ENCODE measurements at places on chromosomes 12 and 14.

GRCh38 chr14:71466946-71467345 is 465.3 kb upstream of the RGS6 start:
- no peak for DNase-seq

GRCh38 chr14:72948481-72949138 is 22.3 kb downstream of the DCAF4 start:
- DNase-seq: peak; percentile 80

DNA sequence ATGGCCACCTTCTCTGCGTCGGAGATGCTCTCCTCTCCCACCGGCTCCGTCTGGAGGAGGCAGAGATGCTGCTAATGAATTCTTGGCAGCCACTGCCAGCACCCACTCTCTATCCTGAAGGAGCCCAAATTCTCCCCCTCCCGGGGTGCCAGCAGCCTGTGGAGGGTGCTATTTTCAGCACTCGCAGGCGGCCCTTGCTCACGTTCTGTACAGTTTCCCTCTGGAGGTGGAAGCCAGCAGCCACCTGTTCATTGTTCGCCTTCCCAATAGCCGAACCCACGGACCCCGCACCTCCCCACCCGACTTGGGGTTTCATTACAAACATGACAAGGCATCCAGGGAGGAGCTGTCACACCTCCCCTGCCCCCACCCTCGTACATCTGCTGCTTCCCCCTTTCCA is 27.8 kb downstream of the SNRNP35 start:
- no peak for DNase-seq

- DNase-seq: no peak
These were observed 28.6 kb downstream of the RNFT2 start for GRCh38 chr12:116766746-116767145.

DNA sequence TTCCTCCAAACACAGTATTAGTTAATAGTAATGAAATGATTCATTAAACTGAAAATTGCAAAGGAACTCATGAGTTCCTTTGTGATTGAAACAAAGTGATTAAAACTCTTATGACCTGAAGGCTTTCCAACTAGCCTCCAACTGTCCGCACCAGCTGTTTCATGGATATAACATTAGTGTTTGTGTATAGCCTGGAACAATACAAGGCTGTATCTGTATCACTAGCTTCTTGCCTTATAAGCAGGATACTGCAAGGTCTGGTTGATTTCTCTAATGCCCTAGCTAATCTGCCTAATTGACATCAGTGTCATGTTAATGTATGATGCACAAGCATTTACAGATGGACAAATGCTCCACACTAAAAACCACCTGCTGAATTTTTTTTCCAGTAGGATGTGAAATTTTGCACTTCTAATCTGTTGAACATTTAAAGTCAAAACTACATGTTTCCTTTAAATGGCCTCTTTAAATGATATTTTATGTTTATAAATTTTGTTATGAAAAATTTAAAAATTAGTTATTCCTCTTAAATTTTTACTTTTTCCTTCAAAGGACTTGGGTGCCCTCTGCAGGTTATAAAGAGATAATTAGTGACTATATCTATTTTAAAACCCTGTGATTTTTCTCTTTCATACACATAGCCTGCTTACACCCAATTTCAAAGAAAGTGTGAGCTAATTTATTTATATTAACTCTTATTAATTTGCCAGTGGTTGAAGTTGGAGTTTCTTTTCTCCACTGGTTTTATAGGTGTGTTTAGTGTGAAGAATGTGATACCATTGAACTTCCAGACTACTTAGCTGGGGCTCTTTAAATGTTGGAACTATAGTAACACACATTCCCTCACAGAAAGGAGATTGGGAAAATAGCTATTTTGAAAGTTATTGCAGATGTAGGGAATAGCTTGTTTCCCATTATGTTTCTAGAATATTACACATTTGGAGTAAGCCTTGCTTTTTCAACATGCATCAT is 25.4 kb downstream of the AP5M1 start:
- no peak for DNase-seq

DNA sequence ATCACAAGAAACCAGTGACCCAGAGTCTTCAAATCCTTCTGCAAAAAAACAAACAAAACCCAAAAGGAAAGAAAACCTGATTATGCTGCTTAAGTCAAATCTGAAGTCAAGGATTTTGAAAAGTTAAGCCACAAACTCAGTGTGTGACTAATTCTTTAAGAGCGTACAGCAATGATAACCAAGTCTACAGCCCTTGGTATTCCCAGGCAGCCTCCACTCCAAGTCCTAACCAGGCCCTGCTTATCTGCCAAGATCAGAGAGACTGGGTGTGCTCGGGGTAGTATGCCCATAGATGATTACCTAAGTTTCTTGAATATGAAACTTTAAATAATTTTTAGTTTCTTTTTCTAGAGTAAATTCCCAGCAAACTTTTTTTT is 13.1 kb downstream of the PGAM5 start:
- no peak for DNase-seq

DNA sequence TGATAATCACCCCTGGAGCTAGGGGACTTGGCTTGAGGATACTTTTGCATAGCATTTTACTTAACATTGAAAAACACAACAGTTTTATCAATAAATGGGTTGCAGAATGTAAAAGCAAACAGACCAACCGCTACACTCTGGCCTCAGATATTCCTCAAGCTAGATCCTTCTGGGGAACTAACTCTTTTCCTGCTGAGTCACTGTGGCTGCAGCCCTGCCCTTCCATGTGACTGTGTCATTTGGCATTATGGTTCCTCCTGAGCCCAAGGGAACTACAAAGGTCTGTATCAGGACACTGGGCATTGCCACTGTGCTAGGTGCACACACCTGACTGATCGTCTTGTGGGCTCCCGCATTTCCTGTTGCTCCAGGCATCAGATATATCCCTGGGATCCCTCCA is 56.6 kb downstream of the TTC9 start:
- no peak for DNase-seq

DNA sequence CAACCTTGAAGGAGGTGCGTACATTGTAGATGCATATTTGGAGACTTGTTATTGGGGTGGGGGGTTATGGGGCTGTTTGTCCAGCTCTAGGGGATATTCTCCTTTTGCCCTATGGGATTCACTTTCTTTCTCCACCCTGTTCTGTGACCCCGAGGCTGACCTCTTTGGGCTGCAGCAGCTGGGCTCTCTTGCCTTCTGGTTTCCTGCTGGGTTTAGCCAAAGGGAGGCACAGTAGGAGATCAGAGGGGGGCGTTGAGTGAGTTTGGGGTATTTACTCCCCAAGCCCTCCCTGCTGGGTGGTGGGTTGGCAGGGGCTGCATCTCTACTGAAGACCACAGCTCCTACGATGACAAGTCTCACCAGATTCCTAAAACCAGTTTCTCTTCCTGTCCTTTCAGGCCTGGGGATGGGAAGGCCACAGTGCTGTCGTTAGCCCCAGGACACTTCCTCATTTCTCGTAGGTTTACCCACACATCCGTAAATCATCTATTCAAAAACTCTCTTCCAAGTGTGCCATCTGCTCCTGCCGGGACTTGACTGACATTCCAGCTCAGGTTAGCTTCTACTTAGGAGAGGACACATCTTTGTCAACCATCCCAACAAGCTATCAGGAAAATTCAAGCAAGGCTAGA is 127.1 kb downstream of the TMEM30B start:
- DNase-seq: peak; percentile 68

GRCh38 chr12:87096082-87096585 is 839.9 kb upstream of the MGAT4C start:
- DNase-seq: no peak

DNA sequence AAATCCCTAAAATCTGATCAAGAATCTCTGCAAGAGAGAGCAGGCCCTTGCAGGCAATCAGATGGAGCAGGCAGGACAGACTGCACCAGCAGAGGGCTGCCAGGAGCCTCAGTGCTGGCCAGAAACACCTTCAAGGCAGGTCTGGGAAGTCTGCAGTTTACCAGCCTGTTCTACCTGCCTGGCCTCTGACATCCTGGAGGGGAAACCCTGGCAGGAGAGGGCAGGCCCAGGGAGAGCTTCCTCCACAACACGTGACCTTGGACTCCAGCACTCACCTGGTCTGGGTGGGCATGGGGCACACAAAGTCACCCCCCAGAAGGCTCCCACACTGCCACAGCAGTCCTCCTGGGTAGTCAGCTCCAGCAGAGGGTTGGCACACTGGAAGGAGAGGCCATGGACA is 56.0 kb downstream of the ISCA2 start:
- DNase-seq: peak; percentile 69

DNA sequence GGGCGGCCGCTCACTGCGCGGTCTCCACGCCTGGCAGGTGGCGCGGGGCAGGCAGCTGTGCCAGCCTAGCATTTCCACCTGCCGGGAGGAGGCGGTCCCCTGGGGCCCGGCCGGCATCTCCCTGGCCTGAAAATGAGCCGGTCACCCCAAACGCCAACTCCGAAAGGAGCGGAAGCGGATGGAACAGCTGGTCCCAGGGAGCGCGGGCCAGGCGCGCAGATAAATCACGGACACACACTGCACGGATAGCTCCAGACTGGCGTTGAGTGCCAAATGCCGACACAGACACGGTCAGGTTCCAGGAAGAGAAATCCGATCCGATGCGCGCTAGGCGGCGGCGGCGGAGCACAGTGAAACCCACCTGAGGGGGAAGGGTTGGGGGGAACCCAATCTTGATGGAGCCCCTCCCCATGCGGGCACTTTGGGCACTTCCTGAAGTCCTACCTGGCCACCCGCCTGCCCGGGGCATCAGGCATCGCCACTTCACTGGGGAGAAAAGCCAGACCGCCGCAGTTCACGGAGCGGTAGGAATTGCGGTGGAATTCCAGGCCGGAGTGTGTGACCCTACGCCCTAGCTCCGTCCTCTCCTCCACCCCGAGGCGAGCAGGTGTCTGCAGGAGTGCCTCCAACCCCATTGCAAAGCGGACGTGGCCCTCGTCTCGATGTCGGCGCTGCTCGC is 624 bp upstream of the PLEKHD1 start:
- peak; percentile 69 for DNase-seq

DNA sequence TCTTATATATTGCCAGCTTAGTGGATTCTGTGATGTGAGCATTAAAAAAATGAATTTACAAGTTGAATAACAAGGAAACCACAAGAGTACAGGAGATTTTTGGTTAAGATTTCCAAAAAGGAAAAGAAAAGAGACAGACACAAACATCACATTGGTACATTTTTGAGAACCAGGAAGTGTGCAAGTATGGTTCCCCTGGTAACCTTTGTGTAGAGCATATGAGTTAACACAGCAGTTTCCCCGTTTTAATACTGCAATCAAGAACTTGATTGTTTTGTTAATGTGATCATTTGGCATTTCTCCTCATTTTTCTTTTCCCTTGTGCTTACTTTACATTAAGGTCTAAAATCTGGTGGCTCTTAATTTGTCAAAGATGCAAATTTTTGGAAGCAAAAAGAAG is 490.4 kb upstream of the ATP2B1 start:
- DNase-seq: no peak

DNA sequence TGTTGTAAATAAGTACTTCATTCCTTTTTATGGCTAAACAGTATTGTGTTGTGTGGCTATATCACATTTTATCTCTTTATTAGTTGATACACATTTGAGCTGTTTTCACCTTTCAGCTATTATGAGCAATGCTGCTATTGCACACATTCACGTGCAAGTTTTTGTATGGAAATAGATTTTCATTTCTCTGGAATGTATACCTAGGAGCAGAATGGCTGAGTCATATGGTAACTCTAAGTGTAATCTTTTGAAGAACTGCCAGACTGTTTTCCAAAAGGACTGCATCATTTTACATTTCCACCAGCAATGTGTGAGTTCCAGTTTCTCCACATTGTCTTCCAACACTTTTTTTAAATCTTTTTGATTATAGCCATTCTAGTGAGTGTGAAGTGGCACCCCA is 134.0 kb downstream of the SRGAP1 start:
- no peak for DNase-seq

GRCh38 chr14:103334644-103335622 is 896 bp downstream of the EIF5 start:
- DNase-seq: peak; percentile 47
